ENCODE measurements at places on chromosomes 4 and X. TPM values are rescaled to one million over a fixed set of nuclear protein-coding genes. Genes with fewer than 3 reads are reported as not detected.

DNA sequence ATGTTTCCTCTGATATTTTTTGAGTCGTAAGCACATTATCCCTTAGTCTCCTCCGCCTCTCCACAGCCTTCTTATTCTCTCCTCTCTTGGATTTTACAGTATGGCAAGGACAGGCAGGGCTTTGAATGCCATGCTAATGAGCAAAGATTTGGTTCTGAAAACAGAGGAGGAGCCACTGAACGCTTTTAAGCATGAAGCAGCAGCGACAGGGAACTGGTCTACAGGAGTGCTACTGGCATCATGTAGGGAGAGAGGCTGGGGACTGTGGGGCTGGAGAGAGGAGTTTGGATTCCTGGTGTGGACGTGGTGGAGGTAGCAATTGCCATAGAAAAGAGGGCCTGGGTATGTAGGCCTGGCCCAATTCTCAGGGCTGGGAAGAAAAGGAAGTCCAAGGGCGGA, 4.6 kb upstream of the CD99L2 start:
- H3K27me3 ChIP-seq: peaks cover 21% of the 10 kb centered on the region
- H3K4me1 ChIP-seq: no peaks in the 10 kb centered on the region
- H3K36me3 ChIP-seq: no peaks in the 10 kb centered on the region
- DNase-seq: no peak

GRCh38 chr4:9901257-9901656, 119.8 kb downstream of the DRD5 start:
- no peak overlapping the region for H3K27ac ChIP-seq
- H3K4me1 ChIP-seq: peaks cover 9% of the 10 kb centered on the region
- no peak overlapping the region for H3K4me3 ChIP-seq
- DNase-seq: no peak
- peaks cover 2% of the 10 kb centered on the region for H3K27me3 ChIP-seq

- H3K4me3 ChIP-seq: no peak overlapping the region
- no peak for DNase-seq
- H3K27me3 ChIP-seq: peaks cover 42% of the 10 kb centered on the region
- H3K36me3 ChIP-seq: no peaks in the 10 kb centered on the region
- no peaks in the 10 kb centered on the region for H3K4me1 ChIP-seq
Observed at GRCh38 chr4:165875446-165875845, 2.4 kb downstream of the TLL1 start.

RGN gene
- not detected for total RNA-seq
